Left colon (tissue), 2 donors: ENCODE measurements at places on chromosomes 4 and X. TPM values are rescaled to one million over a fixed set of nuclear protein-coding genes. Genes with fewer than 3 reads are reported as not detected.

GRCh38 chr4:4420421-4420820, 33.5 kb downstream of the NSG1 start:
- no peak for DNase-seq

- DNase-seq = no peak
Observed at GRCh38 chr4:57162499-57163019, 52.4 kb upstream of the IGFBP7 start.

DNA sequence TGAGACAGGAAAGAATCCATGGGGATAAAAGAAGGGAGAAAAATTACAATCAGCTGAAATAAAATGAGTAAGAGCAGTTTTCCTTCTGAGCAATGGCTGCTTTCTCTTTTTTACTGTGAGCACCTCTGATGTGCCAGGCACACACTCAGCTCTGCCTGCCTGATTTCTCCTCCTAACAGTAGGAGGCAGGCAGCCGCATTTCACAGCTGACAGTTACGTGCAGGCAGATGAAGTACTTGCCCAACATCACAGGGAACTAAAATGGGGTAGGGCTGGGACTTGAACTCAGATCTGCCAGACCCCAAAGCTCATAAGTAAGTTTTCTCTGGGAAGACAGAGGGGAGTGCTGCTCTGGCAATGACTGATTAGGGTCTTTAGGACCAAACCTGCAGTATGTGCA, 54.6 kb downstream of the C4orf50 start:
- no peak for DNase-seq

- DNase-seq = no peak
Observed at GRCh38 chr4:108237693-108238092, 69.0 kb upstream of the LEF1 start.

- DNase-seq = no peak
Observed at GRCh38 chrX:57678686-57679428, 1.2 kb downstream of the NLRP2B start.

The FDCSP gene
- not detected for total RNA-seq
